ENCODE measurements at places on chromosomes 11 and 22. TPM values are rescaled to one million over a fixed set of nuclear protein-coding genes. Genes with fewer than 3 reads are reported as not detected.

The HDHD5 gene
- total RNA-seq, result 48.2 TPM

The IL18 gene
- not detected for total RNA-seq

The ADM2 gene
- 1.7 TPM for total RNA-seq

The PYGM gene
- 1.2 TPM for total RNA-seq

The TMEM223 gene
- total RNA-seq, result 23.4 TPM

The LSP1 gene
- total RNA-seq, result not detected

The SMTNL1 gene
- not detected for total RNA-seq

GRCh38 chr11:129973068-129973467 is 29.6 kb downstream of the PRDM10 start:
- no peak for DNase-seq

- no peak for DNase-seq
These were observed 5.3 kb downstream of the VSIG2 start for GRCh38 chr11:124746621-124747243.

GRCh38 chr11:11021563-11021962 is 163.7 kb upstream of the ZBED5 start:
- DNase-seq, result no peak

DNA sequence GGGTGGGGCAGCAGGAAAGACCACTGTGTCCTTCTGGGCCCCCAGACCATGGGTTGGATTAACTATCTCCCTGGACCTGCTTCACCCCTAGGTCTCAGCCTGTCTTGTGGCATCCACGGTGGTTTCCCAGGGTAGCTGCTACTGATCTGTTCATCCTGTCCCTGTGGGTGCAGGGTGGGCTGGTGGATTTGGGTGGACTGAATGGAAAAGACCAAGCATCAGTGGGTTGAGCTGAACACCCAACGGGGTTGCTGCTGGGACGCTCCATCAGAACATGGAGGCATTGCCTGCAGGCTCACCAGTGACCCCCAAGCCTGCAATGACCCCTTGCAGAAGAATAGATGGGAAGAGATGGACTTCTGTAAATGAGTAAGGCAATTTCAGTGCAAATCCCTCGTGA is 812.1 kb downstream of the TBC1D22A start:
- no peak for DNase-seq

DNA sequence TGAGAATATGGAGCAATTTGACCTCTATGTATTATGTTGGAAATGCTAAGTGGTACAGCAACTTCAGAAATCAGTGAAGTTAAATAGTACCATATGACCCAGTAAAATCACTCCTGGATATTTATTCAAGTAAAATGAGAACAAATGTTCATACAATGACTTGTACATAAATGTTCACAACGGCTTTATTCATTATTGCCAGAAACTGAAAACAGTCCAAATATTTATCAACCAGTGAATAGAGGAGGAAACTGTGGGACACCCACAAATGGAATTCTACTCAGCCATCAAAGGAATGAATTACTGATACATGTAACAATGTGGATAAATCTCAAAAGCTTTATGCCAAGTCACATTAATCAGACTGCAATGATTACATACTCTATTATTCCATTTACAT is 416.3 kb downstream of the AASDHPPT start:
- no peak for DNase-seq

GRCh38 chr11:91041626-91042025 is 818.8 kb upstream of the CHORDC1 start:
- no peak for DNase-seq

- DNase-seq, result no peak
These were observed 99.5 kb downstream of the CCDC81 start for GRCh38 chr11:86473991-86474833.

DNA sequence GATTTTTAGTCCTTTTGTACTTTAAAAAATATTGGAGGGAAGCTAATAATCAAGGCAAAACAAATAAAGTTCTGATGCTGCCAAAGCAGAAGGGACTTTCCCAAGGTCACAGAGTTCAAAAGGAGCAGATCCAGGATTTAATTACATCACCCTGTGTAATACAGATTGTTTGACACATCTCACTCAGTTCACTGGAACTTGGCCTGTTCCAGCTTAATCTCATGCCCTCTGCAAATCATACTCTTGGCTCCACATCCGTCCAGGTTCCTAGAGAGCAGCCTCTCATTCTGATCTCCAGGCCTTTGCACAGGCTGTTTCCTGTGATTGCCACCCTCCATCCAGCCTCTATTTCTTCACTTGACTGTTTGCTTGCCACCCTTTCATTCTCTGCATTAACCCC is 151.7 kb downstream of the SPON1 start:
- no peak for DNase-seq

GRCh38 chr11:67056267-67057204 is at the start of gene RHOD:
RHOD (plus strand) TSS chr11:67056847; CDS start chr11:67056903, 56 bp downstream.
- peak; percentile 29 for DNase-seq

GRCh38 chr22:17106161-17106784 is 14.9 kb downstream of the TMEM121B start:
- DNase-seq, result no peak

- DNase-seq, result no peak
These were observed 53.7 kb upstream of the SPTBN2 start for GRCh38 chr11:66782726-66783125.

DNA sequence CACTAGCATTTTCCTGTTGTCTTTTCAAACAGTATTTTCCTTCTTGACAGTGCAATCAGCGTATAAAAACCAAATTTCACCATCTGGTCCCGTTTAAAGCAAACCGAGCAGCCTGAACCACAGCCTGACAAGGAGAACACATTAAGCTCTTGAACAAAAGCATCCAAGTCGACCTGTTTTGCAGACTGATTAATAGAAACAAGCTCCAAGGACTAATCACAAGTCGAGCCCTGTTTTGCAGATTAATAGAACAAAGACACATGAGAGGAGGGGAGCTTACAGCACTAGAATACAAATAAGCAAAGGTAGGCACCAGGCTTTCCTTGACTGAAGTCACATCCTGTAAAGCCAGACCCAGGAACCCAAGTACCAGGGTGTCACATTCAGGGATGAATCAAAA is 104.8 kb downstream of the MPPED2 start:
- DNase-seq, result no peak

DNA sequence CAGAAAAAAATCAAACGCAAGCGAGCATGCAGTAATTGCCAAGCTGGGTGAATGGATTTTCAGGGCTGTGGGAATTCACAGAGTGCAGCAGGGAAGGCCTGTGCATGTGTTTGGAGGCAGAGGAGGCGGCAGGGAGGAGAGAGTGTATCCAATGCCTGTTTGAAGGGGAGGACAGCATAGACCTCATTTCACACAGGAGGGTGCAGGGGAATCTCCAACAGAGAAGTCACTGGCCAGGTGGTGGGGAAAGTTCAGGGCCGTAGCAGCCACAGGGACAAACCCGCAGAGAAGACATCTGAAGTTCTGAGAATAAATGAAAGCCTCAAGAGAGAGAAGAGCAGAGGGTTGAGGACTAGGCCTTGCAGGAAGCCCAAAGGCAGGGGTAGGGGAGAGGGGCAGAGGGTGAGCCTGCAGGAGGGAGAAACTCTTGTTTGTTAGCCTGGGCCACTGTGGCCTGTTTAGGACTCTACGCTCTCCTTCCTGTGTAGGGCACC is 19.2 kb upstream of the KDM2A start:
- no peak for DNase-seq

GRCh38 chr22:30159561-30160353 is 79.5 kb downstream of the HORMAD2 start:
- DNase-seq, result no peak

GRCh38 chr11:46491661-46492330 is 100.2 kb upstream of the CHRM4 start:
- DNase-seq, result no peak

DNA sequence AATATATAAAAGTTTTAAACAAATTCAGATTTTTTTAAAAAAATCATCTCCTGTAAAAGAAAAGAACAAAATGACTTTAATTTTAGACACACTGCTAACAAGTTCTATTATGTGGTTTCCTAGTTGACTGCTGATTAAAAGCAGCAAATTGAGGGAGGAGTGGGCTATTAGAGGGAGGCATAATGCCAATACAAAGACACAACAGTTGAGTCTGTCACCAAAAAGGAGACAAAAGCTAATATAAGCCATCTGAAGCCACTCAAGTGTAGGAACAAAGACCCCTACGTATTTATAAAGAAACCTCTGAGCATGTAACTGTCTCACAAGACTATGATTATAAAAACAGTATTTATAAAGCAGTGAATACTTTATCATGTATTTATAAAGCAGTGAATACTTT is 28.6 kb downstream of the TMEM123 start:
- DNase-seq, result no peak

GRCh38 chr22:27197618-27198017 is 540.2 kb downstream of the MIAT start:
- no peak for DNase-seq

GRCh38 chr11:66894141-66894540 is 37.3 kb downstream of the LRFN4 start:
- no peak for DNase-seq

GRCh38 chr11:113684496-113684895 is 21.6 kb downstream of the TMPRSS5 start:
- DNase-seq, result no peak

All from neural crest cell (in vitro differentiated cells).